ENCODE measurements at places on chromosomes 1 and 21. TPM values are rescaled to one million over a fixed set of nuclear protein-coding genes. Genes with fewer than 3 reads are reported as not detected.

ERICH3 gene
- not detected for total RNA-seq

ABCA4 gene
- 0.42 TPM for total RNA-seq

C1orf185 gene
- total RNA-seq = not detected

EPHA10 gene
- total RNA-seq = 0.07 TPM
